ENCODE measurements at places on chromosomes 2 and 18.

- DNase-seq: no peak
Measured at GRCh38 chr2:188519136-188519535, 227.5 kb downstream of the GULP1 start.

- no peak for DNase-seq
Measured at GRCh38 chr2:113173542-113174375, at the start of gene PSD4. TSS of gene PSD4 (plus strand) at chr2:113173971. CDS start at chr2:113182457, 8,486 bp downstream.

DNA sequence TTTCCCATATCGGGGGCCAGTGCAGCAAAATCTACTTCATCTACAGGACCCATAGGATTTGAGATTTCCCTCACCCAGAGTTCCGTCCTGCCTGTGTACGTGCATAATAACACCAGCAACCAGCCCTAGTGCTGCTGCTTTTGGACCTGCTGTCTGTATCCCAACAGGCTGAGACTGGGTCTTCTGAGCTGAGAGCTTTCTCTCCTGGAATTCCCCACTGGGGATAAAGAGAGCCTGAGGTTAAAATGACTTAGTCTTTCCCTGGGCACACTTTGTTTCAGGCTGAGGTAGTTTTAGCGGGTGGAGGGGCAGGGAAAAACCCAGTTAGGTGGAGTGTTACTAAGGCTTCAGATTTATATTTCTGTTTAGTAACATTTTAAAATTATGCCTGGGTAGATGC lies 62.5 kb downstream of the SERTAD2 start:
- no peak for DNase-seq

DNA sequence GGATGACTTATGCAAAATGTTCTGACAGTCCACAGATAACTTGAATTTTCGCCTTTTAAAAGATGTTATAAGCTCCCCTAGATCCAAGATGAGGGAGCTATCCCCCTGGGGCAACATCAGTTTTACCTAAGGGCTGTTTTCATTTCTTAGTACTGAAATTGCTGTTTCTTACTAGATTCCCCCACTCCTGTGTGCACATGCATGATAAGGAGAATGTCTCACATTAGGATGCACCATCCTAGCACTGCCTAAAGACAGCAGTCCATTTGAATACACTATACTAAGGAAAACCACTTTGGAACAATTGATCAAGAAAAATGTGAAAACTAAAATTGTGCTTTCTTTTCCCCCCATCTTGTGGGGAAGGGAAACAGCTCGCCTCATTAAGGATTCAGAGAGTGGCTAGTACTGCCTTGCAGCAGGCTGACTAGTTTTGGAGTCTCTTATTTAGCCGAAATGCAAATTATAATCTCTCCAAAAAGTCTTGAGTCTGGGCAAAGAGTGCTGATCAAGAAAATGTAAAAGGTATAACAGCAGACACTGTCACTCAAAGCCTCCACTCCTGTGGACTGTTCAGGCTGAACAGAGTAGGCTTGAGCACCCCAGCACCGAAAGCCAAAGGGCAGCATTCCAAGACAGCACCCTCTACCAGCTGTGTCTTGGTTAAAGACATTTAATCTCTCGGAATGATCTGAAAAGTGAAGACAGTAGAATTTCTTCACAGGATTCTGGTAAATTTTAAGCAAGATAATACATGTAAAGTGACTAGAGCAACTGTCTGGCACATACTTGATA lies 65.0 kb downstream of the ZNF385B start:
- DNase-seq: no peak
